ENCODE measurements at places on chromosomes 13 and 19. TPM values are rescaled to one million over a fixed set of nuclear protein-coding genes. Genes with fewer than 3 reads are reported as not detected.

- DNase-seq = no peak
- no peaks in the 10 kb centered on the region for H3K27me3 ChIP-seq
- peak overlapping the region; percentile 60 for H3K4me3 ChIP-seq
- peak overlapping the region; percentile 90 for H3K27ac ChIP-seq
These were observed 708 bp upstream of the ERCC1 start for GRCh38 chr19:45424191-45425058.

GRCh38 chr13:31674051-31674450, 65.3 kb upstream of the RXFP2 start:
- no peak overlapping the region for H3K4me3 ChIP-seq
- H3K27ac ChIP-seq = no peak overlapping the region
- H3K36me3 ChIP-seq = no peaks in the 10 kb centered on the region
- no peak for DNase-seq
- H3K4me1 ChIP-seq = no peaks in the 10 kb centered on the region

GRCh38 chr19:15790096-15790495, 2.6 kb downstream of the OR10H5 start:
- H3K4me3 ChIP-seq = no peak overlapping the region
- no peaks in the 10 kb centered on the region for H3K27me3 ChIP-seq
- H3K4me1 ChIP-seq = no peaks in the 10 kb centered on the region
- no peaks in the 10 kb centered on the region for H3K36me3 ChIP-seq
- DNase-seq = no peak

- peak overlapping the region; percentile 76 for H3K27ac ChIP-seq
- peaks cover 13% of the 10 kb centered on the region for H3K4me1 ChIP-seq
- H3K36me3 ChIP-seq = no peaks in the 10 kb centered on the region
- H3K4me3 ChIP-seq = no peak overlapping the region
- H3K27me3 ChIP-seq = no peaks in the 10 kb centered on the region
These were observed 2.3 kb upstream of the ABCA7 start for GRCh38 chr19:1037621-1038064.

- no peak overlapping the region for H3K27ac ChIP-seq
- H3K4me1 ChIP-seq = no peaks in the 10 kb centered on the region
- H3K36me3 ChIP-seq = no peaks in the 10 kb centered on the region
- no peak overlapping the region for H3K4me3 ChIP-seq
These were observed 97.2 kb upstream of the ARHGEF7 start for GRCh38 chr13:111017755-111018459.

DNA sequence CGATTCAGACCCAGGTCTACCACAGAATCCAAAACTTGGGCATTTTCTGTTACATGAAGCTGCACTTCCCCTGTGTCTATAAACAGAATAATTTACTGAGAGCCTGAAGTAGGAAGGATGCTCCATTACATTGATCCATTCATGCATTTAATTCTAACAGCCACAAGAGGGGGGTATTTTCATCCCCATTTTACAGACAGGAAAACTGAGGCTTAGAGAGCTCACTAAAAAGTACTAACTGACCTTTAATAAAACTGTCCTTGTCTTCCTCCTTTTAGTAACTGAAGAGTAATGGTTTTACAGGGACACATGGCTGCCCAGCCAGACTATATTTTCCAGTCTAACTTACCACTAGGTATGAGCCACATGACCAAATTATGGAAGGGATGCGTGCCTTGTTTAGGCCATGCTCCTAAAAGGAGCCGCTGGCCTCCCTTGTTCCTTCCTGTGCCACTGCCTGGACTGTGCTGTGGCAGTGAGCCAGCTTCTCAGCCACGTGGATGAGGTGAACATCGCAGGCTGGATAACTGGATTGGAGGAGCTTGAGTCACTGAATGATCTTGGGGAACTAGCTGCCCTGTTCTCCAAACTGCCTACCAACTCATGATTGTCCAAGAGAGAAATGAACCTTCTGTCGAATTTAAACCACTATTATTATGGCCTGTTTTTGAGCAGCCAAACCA, 108.3 kb downstream of the DOCK9 start:
- no peak overlapping the region for H3K4me3 ChIP-seq
- H3K4me1 ChIP-seq = no peaks in the 10 kb centered on the region
- H3K36me3 ChIP-seq = peaks cover 3% of the 10 kb centered on the region
- H3K27ac ChIP-seq = no peak overlapping the region
- no peaks in the 10 kb centered on the region for H3K27me3 ChIP-seq

- H3K4me3 ChIP-seq = peak overlapping the region; percentile 100
- H3K27me3 ChIP-seq = no peaks in the 10 kb centered on the region
- peaks cover 11% of the 10 kb centered on the region for H3K4me1 ChIP-seq
- H3K36me3 ChIP-seq = no peaks in the 10 kb centered on the region
- peak overlapping the region; percentile 100 for H3K27ac ChIP-seq
- peak; percentile 89 for DNase-seq
These were observed 1.3 kb downstream of the NECTIN2 start for GRCh38 chr19:44847144-44848035.

- DNase-seq = no peak
- H3K4me3 ChIP-seq = no peak overlapping the region
- H3K4me1 ChIP-seq = peaks cover 8% of the 10 kb centered on the region
- no peaks in the 10 kb centered on the region for H3K27me3 ChIP-seq
- no peak overlapping the region for H3K27ac ChIP-seq
These were observed 3.9 kb downstream of the PIH1D1 start for GRCh38 chr19:49447485-49448431.

- peaks cover 3% of the 10 kb centered on the region for H3K36me3 ChIP-seq
- DNase-seq = no peak
These were observed 11.7 kb downstream of the SYDE1 start for GRCh38 chr19:15118789-15119494.

DNA sequence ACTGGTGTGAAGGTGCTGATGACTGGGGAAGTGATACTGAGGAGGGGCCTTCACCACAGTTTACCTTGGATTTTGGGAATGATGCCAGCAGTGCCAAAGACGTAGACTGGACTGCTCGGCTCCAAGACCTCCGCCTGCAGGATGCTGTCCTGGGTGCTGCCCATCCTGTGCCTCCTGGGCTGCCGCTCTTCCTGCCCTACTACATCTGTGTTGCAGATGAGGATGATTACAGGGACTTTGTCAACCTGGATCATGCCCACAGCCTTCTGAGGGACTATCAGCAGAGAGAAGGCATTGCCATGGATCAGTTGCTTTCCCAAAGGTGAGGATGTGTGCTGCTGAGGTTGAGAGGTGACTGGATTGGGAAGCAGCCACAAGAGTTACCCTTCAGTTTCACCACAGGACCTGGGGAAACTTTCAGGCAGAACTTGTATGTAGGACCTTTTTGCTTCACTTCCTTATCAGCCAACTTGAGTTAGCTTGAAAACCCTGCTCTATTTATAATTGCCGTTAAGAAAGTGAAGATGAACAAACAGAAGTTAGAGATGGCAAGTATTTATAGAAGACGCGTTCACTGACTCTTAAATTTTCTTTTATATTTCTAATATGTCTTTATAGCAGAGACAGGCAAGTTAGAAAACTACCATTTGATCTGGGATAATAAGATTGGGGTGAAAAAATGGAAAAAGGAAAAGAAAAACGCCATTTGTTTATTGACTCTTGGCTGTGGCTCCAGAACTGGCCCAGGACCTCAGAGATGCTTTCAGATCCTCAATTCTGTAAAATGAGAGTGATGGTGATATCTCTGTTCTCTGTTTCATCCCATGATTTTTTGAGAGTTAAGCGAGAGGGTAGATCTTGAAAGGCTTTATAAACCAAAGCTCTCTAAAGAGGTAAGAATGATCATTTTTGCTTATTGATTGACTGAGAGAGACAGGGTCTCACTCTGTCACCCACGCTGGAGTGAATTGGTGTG, 5.3 kb downstream of the PDCD2L start:
- H3K4me1 ChIP-seq = no peaks in the 10 kb centered on the region
- no peak for DNase-seq
- H3K27me3 ChIP-seq = no peaks in the 10 kb centered on the region

- no peaks in the 10 kb centered on the region for H3K36me3 ChIP-seq
- no peak for DNase-seq
- H3K27ac ChIP-seq = no peak overlapping the region
- H3K4me1 ChIP-seq = no peaks in the 10 kb centered on the region
These were observed 373.0 kb upstream of the SLITRK1 start for GRCh38 chr13:84255226-84255797.

DNA sequence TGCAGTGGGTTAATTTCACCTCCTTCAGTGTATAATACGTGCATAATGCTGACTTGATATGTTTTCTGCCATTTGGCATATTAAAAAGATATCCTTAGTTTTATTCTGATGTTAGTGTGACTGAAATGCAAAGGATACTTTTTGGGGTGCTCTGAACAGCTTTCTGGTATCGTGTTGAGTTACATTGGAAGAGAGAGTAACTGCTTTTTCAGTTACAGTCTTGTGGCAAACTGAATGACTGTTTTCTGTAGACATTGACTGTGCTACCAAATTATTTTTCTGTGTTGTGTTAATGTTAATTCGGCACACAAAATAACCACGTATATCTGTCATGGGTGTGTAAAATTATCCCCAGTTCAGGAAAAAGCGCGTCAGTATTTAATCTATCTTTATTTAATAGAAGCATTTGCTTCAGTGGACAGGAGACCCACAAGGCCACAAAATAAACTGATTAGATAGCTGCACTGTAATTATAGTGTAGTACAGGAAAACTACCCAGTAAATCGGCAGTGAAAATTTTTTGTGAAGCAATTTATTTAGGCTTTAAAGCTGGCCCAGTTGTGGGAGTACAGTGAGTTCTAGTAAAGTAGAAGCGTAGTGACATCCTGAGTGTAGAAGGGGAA, 2.5 kb downstream of the URI1 start:
- DNase-seq = no peak
- no peaks in the 10 kb centered on the region for H3K4me1 ChIP-seq
- peak overlapping the region; percentile 32 for H3K27ac ChIP-seq

- H3K4me1 ChIP-seq = no peaks in the 10 kb centered on the region
- DNase-seq = no peak
- H3K27ac ChIP-seq = peak overlapping the region; percentile 48
These were observed 187.1 kb downstream of the FOXO1 start for GRCh38 chr13:40479196-40479845.

- no peaks in the 10 kb centered on the region for H3K36me3 ChIP-seq
- no peak overlapping the region for H3K27ac ChIP-seq
- H3K27me3 ChIP-seq = no peaks in the 10 kb centered on the region
- H3K4me1 ChIP-seq = no peaks in the 10 kb centered on the region
- no peak overlapping the region for H3K4me3 ChIP-seq
These were observed 3.1 kb upstream of the PTPRH start for GRCh38 chr19:55212447-55212846.

DNA sequence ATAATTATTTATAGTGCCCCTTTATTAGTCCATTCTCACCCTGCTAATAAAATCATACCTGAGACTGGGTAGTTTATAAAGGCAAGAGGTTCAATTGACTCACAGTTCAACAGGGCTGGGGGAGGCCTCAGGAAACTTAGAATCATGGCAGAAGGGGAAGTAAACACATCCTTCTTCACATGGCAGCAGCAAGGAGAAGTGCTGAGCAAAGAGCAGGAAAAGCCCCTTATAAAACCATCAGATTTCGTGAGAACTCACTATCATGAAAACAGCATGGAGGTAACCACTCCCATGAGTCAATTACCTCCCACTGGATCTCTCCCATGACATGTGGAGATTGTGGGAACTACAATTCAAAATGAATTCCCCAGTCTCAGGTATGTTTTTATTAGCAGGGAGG, 89.9 kb upstream of the STARD13 start:
- no peak overlapping the region for H3K27ac ChIP-seq
- no peaks in the 10 kb centered on the region for H3K36me3 ChIP-seq
- no peak for DNase-seq
- no peaks in the 10 kb centered on the region for H3K4me1 ChIP-seq

GRCh38 chr19:16295057-16295456, 29.6 kb upstream of the KLF2 start:
- no peak overlapping the region for H3K4me3 ChIP-seq
- no peak overlapping the region for H3K27ac ChIP-seq
- H3K4me1 ChIP-seq = no peaks in the 10 kb centered on the region
- no peaks in the 10 kb centered on the region for H3K27me3 ChIP-seq
- no peak for DNase-seq
- H3K36me3 ChIP-seq = no peaks in the 10 kb centered on the region

GRCh38 chr13:61664801-61665705, 249.4 kb upstream of the PCDH20 start:
- H3K27ac ChIP-seq = no peak overlapping the region
- H3K27me3 ChIP-seq = no peaks in the 10 kb centered on the region
- DNase-seq = no peak
- H3K36me3 ChIP-seq = no peaks in the 10 kb centered on the region

- H3K27me3 ChIP-seq = no peaks in the 10 kb centered on the region
- H3K36me3 ChIP-seq = no peaks in the 10 kb centered on the region
- H3K27ac ChIP-seq = no peak overlapping the region
- H3K4me1 ChIP-seq = no peaks in the 10 kb centered on the region
These were observed 40.7 kb downstream of the PSG11 start for GRCh38 chr19:42985588-42985987.

DNA sequence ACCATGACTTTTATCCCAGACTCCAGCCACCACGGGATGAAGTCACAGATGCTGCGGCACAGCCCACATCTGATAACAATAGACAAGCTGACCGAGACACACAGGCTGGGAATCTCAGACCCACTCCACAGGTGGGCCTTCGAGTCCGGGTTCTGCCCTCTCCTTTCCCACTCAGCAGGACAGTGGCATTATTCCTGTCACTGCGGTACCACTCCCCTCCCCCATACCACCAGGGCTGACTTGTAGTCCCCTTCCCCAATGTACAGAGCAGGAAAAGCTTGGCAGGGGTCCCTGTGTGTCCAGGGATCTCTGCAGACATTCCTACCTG, 179 bp upstream of the AMER2 start:
- DNase-seq = no peak
- H3K27ac ChIP-seq = no peak overlapping the region
- H3K27me3 ChIP-seq = peaks cover 3% of the 10 kb centered on the region

DNA sequence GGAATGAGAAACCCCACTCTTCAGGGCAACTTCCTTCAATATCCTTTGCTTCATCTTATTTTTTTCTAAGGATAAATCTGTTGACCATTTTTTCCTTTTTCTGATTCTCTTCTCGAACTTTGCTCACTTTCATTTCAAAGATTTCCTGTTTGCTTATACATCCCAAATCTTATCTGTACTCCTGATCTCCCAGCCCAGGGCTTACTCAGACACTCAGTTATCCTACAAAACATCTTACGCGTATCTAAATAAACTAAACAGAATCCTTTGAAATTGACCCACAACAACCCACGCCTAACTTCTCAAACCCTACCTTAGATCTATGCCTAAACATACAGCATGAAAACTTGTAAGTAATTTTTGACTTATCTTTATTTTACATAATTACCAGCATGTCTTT, 179.2 kb downstream of the ABCC4 start:
- DNase-seq = no peak
- H3K27me3 ChIP-seq = no peaks in the 10 kb centered on the region
- no peak overlapping the region for H3K4me3 ChIP-seq

DNA sequence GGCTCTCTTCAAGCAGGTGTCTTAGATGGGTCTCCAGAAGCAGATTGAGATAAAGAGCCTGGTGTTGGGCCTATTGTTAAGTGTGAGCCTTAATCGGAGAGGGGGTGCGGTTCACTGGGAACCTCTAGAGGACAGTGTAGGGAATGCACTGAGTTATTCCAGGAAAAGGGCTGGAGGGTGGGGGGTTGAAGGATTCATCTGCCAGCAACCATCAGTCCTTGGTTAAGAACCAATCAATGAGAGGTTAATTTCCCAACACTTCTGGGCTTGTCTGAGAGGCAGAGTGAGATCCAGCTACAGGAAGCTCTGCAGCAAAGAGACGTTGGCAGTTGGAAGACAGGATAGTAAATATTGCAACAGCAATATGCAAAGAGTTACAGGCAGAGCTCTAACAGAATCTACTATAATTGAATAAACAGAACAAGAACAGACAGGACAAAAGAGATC, 28.7 kb downstream of the CYP4F2 start:
- H3K27me3 ChIP-seq = no peaks in the 10 kb centered on the region
- peak overlapping the region; percentile 61 for H3K27ac ChIP-seq
- no peaks in the 10 kb centered on the region for H3K4me1 ChIP-seq
- no peaks in the 10 kb centered on the region for H3K36me3 ChIP-seq

ICAM4 gene
- total RNA-seq = not detected

ZNF90 gene
- 0.96 TPM for total RNA-seq

KLHL1 gene
- total RNA-seq = not detected

AP2A1 gene
- 42.1 TPM for total RNA-seq
